ENCODE measurements at places on chromosomes 2 and 18.

DNA sequence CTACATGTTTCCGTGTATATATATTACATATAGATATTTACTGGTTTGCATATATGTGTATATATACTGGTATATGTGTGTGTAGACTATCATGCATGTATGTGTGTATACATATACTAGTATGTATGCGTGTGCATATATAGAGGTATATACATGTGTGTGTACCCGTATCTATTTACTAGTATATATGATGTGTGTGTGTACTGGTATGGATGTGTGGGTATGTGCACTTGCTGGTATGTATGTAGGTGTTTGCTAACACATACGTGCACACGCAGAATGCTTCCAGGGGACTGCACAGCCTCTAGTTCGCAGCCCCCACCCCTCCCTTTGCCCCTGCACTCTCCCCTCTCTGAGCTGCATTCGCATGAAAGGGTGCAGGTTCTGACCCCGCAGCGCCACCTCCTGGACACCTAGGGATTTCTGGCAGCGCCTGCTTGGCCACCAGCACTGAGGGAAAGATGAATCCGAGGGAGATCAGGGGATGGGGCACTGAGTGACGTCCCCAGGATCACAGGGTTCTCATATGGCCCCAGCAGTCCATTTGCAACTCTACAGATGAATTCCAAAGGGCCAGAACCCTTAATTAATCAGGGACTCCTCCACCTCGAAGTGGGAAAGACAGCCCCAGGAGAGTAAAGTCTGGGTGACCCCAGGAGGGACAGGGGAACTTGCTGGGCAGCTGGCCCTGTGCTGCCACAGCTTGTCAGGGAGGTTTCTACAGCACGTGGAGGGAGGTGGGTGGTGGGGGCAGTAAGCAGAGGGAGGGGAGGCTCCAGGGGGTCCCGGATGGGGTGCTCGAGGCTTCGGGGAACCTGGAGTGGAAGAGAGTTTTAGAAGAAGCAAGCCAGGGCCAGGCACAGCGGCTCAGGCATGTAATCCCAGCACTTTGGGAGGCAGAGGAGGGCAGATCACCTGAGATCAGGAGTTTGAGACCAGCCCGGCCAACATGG, 66.8 kb upstream of the ASAP2 start:
- DNase-seq: peak; percentile 90

- no peak for DNase-seq
Measured at GRCh38 chr2:143954186-143954585, 565.7 kb downstream of the ZEB2 start.

GRCh38 chr2:48313036-48313877, 216.7 kb upstream of the STON1 start:
- DNase-seq: no peak

DNA sequence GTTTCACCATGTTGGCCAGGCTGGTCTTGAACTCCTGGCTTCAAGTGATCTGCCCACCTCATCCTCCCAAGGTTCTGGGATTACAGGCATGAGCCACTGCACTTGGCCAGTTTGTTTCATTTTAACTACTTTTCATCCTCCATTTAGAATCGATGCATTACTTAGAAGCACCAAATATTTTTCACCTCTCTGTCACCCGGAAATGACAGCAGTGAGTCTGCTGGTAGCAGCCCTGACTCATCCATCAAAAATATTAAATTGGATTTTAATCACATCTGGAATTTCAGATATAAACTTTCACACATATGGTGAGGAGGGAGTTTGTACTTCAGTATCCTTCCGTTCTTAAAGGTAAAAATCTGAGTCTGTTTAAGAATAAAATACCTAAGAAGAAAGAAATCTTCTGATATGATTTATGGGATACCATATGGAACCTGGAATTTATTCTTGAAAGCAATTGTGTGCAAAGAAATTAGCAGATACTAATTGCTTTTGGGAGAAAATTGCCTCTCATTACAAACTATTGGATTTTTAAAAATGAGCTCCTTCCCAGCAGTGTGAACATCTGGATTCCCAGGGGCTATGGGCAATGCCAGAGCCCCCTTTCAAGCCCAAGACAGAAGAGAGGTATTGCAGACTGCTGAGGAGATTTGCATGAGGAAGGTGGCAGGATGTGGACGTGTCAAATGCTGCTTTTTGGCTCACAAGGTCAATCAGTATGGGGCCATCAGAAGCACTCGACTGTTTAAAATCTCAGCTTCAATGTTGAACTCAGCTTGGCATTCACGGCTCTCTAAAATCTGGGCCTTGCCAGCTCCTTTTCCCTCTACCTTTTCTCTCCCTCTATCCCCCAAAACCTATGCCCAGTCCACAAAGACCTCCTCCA, 279.5 kb upstream of the SIX2 start:
- DNase-seq: no peak

- DNase-seq: no peak
Measured at GRCh38 chr2:212021947-212022346, 516.7 kb downstream of the ERBB4 start.

- no peak for DNase-seq
Measured at GRCh38 chr2:5798084-5798483, 105.9 kb downstream of the SOX11 start.

GRCh38 chr2:165055082-165055851, 99.9 kb upstream of the SLC38A11 start:
- DNase-seq: no peak

DNA sequence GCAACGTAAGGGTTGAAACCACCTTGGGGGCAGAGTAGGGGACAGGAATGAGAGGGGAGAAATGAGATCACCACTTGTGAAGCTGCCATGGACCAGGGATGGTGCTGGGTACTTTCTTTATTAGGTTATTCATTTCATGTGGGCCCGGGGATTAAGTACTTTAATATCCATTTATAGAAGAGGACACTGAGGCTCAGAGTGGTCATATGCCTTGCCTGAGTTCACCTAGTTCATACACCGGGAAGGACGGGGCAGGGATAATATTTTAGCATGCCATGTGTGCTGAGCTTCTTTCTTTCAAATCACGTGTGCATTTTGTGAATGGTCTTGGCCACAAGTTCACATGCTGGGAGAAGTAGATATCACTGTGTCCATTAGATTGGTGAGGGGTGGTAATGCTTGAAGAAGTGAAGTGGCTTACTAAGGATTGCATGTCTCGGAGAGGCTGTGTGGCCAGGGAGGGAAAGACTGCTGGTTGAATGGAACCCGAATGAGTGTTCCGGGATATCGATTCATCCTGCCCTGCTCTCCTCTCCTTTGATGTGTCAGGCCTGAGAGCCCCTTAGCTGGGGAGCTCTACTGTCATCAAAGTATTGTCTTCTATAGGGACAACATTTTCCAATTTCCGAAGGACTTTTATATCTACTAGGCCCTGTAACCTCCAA, 187.1 kb downstream of the MYCN start:
- DNase-seq: peak; percentile 35

DNA sequence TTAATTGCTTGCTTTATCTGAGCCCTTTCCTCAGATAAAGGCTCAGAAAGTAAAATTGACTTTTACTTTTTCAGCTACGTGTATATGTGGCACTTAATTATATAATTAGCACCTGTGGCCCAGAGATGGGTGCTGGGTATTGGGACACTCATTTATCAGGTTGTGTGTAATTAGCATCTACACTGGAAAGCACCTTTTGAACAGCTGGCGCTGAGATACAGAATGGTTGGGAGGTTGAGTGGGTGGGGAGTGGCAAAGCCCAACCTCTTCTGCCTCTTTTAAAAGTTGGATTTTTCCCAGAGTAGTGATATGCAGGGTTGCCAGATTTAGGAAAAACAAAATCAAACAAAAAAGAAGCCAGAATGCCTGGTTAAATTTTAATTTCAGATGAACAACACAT, 23.9 kb downstream of the SPTBN1 start:
- no peak for DNase-seq

- no peak for DNase-seq
Measured at GRCh38 chr2:20491739-20492531, 45.1 kb downstream of the RHOB start.

GRCh38 chr18:21958707-21959450, 210.5 kb upstream of the GATA6 start:
- DNase-seq: no peak

- no peak for DNase-seq
Measured at GRCh38 chr2:121203591-121204249, 81.3 kb downstream of the TFCP2L1 start.

DNA sequence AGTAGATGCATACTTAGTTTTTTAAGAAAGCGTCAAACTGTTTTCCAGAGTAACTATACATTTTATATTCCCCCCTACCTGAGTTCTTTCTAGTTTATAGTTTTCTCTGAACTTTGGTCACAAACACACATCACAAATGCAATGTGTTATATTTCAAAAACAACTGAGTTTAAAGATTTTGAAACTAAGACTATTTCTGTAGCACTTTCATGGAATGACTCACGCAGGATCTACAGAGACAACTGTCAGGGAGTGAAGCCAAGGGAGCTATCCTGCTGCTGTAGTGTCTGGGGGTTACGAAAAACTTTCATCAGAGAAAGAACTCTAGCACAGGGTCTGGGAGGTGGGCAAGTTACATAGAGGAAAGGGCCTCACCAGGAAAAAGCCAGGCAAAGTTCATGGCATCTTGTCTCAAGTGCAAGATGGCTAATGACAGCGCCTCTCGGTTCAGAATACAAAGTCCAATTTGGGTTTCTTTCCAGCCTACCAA, 66.8 kb downstream of the UXS1 start:
- DNase-seq: no peak

DNA sequence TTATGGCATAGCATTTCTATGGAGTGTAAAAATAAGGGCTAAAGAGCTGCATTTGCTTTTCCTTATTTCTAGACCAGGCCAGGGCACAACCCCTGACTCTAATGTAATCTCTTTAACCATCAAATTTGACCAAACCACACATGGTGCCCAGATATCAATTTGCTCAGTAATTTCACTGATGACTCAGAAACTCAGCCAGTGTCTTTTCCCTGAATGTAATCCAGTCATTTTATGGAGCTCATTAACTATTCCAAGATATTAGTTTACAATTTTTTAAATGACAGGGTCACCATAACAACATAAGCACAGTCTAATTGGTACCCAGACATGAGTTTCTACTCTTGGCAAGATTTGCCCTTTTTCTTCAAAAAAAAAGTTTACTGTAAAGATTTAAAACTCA, 270.8 kb upstream of the AGAP1 start:
- DNase-seq: no peak

DNA sequence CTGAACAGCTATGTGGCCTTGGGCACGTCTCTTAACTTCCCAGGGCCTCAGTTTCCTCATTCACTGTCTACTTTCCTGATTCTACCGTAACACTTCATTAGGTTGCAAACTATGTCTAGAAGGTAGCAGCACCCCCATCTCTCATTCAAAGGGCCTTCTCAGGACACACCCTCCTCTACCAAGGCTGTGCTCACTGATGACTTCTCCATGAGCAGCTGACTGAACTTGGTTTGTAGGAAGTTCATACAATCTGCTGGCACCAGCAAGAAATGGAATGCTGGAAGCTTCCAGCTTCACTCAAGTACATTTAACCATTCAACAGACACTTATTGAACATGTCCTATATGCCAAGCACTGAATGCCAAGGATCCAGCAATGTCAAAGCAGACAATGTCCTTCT, 250.8 kb upstream of the CTAGE1 start:
- no peak for DNase-seq

DNA sequence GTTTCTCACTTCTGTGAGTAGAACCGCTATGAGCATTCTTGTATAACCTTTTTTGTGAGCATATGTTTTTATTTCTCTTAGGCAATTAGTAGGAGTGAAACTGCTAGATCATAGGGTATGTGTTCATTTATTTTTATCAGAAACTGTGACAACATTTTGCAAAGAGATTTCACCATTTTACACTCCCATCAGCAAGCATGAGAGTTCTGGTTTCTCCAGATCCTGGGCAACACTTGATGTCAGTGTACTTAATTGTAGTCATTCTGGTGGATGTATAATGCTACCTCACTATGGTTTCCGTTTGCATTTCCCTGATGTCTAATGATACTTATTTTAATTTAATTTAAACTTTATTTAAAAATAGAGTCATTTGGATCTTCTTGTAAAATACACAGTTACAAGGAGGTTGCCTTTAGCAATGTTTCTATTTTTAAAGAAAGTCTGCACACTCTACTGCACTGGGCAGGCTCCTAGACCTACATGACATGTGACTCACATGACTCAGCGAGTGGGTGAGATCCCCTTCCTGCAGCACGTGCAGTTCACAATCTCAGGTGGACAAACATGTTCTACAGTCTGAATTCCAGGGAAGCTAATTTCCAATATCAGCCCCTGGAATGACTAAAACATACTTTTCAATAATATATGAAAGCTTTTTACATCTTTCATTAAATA, 127.0 kb upstream of the BCL2L11 start:
- DNase-seq: no peak

- DNase-seq: no peak
Measured at GRCh38 chr2:50781646-50782045, 250.3 kb downstream of the NRXN1 start.

- DNase-seq: no peak
Measured at GRCh38 chr2:69579536-69579935, 64.0 kb downstream of the AAK1 start.

DNA sequence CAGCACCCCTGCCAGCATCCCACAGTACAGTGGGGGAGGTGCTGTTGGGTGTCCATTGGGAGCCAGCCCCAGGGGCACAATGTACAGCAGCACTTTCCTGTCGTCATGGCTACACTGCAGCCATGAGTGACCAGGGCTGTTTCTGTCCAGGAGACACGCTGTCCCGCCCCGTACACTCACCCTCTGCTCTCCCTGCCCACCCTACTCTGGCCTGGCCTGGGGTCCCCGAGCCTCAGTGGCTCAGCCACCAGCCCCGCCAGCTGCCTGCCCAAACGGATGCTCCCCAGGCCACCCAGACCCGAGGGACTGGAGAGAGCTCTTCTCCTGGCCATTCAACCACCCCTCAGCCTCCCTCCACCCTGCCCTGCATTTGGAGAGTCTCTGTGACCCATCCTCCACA, 9.3 kb downstream of the TEKT4 start:
- no peak for DNase-seq

GRCh38 chr2:234291765-234292204, 205.1 kb downstream of the ARL4C start:
- no peak for DNase-seq

- no peak for DNase-seq
Measured at GRCh38 chr2:146602856-146603255, 1242.0 kb upstream of the ACVR2A start.

DNA sequence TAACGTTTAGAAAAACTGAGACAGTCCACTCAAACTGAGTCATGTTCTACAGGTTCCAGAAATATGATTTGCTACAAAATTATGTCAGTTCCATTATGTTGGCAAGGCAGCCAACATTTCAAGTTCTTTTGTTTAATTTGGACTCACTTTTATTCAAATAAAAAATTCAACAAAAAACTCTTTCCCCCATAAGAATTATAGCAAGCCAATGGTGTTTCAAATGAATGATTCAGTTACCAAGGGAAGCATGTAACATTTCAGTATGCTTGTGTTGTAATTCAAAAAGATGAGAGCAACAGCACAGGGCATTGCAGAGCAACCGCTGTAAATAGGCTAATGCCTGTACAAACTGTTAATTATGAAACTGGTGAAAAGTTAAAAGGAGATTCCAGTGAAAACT, 140.8 kb downstream of the FIGN start:
- DNase-seq: no peak

- DNase-seq: no peak
Measured at GRCh38 chr2:48812416-48812815, 56.9 kb upstream of the LHCGR start.

GRCh38 chr2:229330952-229331351, 59.9 kb upstream of the PID1 start:
- no peak for DNase-seq
